ENCODE measurements at places on chromosomes 13 and 19.

GRCh38 chr13:30019648-30020626 lies 169.5 kb upstream of the UBL3 start:
- DNase-seq: no peak

DNA sequence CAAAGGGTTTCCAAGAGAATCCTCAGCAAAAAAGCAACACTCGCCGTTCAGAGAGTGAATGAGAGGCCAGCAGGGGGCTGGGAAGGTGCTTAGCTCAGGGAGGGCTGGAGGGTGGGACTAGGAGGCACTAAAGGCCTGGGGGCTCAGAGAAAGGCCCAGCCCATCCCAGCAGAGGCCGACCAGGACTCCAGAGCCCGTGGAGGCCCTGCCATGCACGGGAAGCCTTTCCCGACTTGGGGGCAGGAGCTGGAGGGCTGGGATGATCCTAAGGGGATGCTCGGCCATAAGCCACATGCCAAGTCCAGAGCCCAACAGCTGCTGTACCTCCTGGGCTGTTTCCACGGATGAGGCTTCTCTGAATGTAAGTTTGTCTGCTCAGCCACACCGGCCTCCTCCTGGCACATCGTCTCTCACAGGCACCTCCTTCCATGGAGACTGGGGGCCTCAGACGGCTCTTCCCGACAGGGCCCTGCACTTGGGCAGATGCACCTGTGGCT lies 19.5 kb downstream of the RASA3 start:
- no peak for DNase-seq

DNA sequence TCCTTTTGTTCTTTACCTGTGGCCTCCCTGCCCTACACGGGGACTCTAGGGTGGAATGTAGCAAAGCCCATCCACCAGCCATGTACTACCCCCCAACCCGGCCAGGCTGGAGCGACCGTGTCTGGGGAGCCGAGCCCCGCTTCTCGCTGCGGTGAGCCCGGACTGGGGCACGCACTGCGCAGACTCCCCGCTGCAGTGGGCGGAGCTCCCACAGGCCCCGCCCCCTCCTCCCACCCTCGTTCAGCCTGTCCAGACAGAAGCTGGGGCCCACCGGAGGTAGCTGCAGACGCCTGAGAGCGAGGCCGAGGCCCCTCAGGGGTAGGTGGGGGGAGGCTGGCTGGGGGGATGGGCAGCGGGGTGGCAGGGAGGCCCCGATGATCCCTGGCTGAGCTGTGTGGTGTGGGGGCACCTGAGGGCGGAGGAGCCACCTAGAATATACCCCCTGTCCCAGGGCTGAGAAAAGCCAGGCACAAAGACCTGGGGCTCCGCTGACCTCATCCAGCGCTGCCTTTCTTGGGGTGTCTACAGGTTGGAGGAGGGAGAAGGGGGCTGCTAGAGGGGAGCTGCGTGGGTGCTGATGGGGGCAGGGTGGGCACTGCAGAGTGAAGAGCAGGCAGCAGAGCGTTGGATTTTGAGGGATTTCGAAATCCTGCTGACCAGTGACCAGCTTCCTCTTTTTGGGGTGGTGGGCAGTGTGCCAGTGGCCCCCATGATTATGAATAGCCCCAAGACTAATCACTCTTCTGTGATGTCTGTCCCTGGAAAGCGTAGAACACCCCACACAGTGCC lies 17.3 kb downstream of the PLD3 start:
- no peak for DNase-seq

DNA sequence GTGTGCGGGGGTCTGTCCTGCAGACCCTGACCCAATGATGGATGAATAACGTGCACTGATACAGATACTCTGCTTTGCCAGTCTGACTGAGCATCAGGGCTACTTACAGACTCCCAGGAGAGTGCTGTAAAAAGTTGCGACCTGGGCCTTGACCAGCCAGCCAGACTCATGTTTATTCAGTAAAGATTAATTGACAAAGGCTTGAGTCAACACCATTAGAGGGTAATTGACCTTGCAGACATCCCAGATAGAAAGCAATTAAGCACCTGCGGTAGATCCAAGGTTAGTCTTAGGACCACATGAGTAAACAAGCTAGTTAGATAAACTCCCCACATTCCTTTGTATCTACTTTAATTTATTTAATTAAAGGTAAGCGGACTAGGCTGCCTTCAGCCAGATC lies 10.4 kb downstream of the NUDT19 start:
- DNase-seq: no peak

- DNase-seq: no peak
Measured at GRCh38 chr19:56603829-56604228, 8.7 kb downstream of the ZNF71 start.
